Epithelial cell of proximal tubule (primary cell): ENCODE measurements at places on chromosomes 7 and 10. TPM values are rescaled to one million over a fixed set of nuclear protein-coding genes. Genes with fewer than 3 reads are reported as not detected.

Gene ZNF853
- 5.6 and 9.9 TPM in 2 replicates for total RNA-seq

Gene RASSF4
- 14.5 and 23.1 TPM in 2 replicates for total RNA-seq

Gene FAM25C
- total RNA-seq = 7.0 TPM in 1 of 2 replicates, not detected in the other

Gene MTERF1
- 5.7 and 8.1 TPM in 2 replicates for total RNA-seq

- no peak for DNase-seq
These were observed 73.5 kb upstream of the EEPD1 start for GRCh38 chr7:36079446-36080025.

- DNase-seq = no peak
These were observed 89.0 kb upstream of the PIK3CG start for GRCh38 chr7:106775975-106776607.

DNA sequence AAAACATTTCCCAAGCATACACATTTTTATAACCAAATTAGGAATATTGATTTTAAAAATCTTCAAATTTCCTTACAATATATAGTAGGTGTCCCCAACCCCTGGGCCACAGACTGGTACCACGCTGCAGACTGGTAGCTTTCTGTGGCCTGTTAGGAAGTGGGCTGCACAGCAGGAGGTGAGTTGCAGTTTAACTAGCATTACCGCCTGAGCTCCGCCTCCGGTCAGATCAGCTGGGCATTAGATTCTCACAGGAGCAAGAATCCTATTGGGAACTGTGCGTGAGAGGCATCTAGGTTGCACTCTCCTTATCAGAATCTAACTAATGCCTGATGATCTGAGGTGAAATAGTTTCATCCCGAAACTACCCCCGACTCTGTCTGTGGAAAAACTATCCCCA lies 62.1 kb downstream of the ZWINT start:
- no peak for DNase-seq

GRCh38 chr7:132500727-132501440 lies 75.4 kb downstream of the PLXNA4 start:
- peak; percentile 1 for DNase-seq

DNA sequence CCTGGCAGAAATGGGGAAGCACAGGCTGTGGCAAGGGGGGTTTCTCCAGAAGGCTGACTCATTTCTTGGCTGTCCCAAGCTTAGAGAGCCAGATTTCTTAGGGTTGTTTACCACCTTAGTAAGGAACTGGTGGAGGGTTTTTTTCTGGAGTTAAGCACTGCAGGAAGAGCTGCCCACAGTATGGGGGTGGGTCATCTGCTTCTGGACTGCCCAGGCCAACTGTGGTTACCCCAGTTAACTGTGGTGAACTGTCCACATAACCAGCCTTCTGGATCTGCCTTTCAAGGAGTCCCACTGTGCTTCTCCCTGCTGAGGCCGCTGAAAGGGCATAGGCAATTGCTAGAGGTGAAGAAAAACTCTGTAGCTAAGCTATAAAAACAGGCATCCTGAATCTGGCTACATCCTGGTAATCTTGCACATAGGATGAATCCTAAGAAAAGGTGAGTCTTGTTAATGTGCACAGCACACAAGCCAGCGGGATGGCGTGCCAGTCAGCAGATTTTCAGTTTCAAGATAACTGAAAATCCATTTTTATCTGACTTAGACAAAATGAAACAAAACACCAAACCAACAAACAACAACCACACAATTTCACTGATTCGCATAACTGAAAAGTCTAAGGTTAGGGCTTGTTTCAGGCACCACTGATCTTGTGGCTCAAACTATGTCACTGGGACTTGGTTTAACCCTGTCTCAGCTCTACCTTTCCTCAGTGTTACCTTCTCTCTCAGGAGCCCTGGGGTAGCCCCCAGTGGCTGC lies 21.6 kb upstream of the TSPAN33 start:
- DNase-seq = peak; percentile 75

DNA sequence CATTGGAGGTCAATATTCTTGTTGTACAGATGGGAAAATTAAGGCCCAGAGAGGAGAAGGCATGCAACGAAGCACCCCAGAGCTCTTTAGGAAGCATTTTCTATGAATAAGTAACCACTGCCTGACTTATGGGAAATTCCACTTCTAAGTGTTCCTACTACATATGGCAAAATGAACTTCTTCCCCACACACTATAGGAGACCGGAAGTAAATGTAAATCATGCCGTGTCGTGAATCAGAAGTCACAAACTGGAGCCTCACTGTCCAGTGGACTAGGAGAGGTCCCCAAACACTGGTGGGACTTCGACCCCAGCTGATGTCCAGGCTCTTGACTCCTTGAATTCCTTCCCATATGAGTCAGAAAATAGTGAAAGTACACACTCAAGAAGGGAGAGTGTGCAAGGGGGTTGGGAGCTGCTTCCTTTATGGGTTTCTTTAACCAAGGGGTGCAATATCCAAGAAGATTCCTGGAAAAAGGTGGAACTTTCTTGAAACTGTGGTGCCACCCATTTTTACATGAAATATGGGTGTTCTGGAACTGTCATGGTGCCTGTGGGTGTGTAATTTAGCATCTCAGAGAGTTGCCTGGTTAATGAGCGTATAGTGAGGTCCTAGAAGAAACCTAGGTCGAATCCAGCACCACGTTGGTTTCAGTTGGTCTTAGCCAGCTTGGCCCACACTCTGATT lies 6.7 kb downstream of the RASSF4 start:
- no peak for DNase-seq
